ENCODE measurements at places on chromosomes 4 and X. TPM values are rescaled to one million over a fixed set of nuclear protein-coding genes. Genes with fewer than 3 reads are reported as not detected.

Gene TMEM156
- total RNA-seq: not detected

Gene SASH3
- not detected for total RNA-seq

Gene CD38
- 0.19 TPM for total RNA-seq

Gene NRK
- not detected for total RNA-seq

Gene ODAPH
- not detected for total RNA-seq

Gene RNF128
- total RNA-seq: not detected

Gene HHIP
- total RNA-seq: not detected

Gene PRDX4
- total RNA-seq: 162 TPM

Gene VCX3A
- 1.0 TPM for total RNA-seq

Gene SH3RF1
- 14.1 TPM for total RNA-seq

Gene TRPC5OS
- not detected for total RNA-seq

Gene MUC7
- not detected for total RNA-seq

Gene TBC1D9
- total RNA-seq: 8.8 TPM

Gene RHOXF2
- total RNA-seq: not detected

Gene CCDC110
- total RNA-seq: 2.0 TPM

Gene ABCG2
- 0.62 TPM for total RNA-seq

Gene TLR10
- not detected for total RNA-seq

Gene CITED1
- total RNA-seq: 1.9 TPM

Gene HTT
- 40.2 TPM for total RNA-seq

Gene GLUD2
- total RNA-seq: 8.9 TPM

Gene CCNB3
- total RNA-seq: 0.09 TPM

Gene MAGEA12
- not detected for total RNA-seq

Gene TXK
- total RNA-seq: not detected

Gene ZNF711
- total RNA-seq: 34.7 TPM

Gene MSN
- total RNA-seq: 131 TPM

Gene PAGE1
- not detected for total RNA-seq
